Smooth muscle cell of bladder (primary cell): ENCODE measurements at places on chromosomes 7 and 10. TPM values are rescaled to one million over a fixed set of nuclear protein-coding genes. Genes with fewer than 3 reads are reported as not detected.

The CFAP43 gene
- 0.09 and 0.14 TPM in 2 replicates for total RNA-seq

The FAM237B gene
- under 0.01 TPM in 1 of 2 replicates, not detected in the other for total RNA-seq

The OR6V1 gene
- total RNA-seq = not detected in 2 replicates

The PPP1R17 gene
- total RNA-seq = not detected in 2 replicates

The FEZF1 gene
- total RNA-seq = not detected in 2 replicates

The POLR2J2 gene
- 2.1 and 3.9 TPM in 2 replicates for total RNA-seq

The IFIT1B gene
- total RNA-seq = not detected in 2 replicates
